PC-9 (cell line): ENCODE measurements at places on chromosomes 7 and 10. TPM values are rescaled to one million over a fixed set of nuclear protein-coding genes. Genes with fewer than 3 reads are reported as not detected.

DNA sequence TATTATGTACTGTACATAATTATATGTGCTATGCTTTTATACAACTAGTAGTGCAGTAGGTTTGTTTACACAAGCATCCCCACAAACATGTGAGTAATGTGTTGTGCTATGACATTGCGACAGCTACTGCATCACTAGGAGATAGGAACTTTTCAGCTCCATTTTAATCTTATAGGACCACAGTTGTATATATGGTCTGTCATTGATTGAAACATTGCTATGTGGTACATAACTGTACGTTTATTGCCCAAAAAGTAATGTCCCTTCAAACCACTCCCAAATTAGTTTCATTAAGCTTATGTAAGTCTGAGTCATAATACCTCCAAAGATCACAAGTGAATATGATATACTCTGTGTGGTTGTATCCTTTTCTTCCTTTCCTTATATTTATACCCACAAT is 183.2 kb upstream of the POT1 start:
- H3K36me3 ChIP-seq, result no peaks in the 10 kb centered on the region
- peak; percentile 48 for DNase-seq
- no peak overlapping the region for H3K4me3 ChIP-seq
- H3K27ac ChIP-seq, result no peak overlapping the region
- H3K27me3 ChIP-seq, result no peaks in the 10 kb centered on the region

The PALD1 gene
- total RNA-seq, result 5.2 and 7.5 TPM in 2 replicates

DNA sequence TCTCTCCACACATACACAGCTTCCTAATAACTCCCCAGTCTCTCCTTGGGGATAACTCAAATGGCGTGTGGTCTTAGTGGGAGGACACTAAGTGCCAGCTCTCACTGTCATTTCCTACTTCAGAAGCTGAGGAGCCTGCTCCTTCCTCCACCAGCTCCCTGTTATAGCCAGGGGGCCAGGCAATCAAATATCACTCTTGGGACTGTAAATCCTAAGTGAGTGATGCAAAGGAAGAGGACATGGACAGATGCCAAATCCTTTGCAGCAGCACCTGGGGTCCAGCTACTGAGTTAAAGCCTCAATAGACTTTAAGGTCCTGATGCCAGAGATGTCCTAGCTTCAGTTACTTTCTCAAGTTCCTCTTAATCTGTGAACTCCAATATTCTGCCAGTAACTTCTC is 34.1 kb downstream of the SEM1 start:
- DNase-seq, result no peak
- no peak overlapping the region for H3K4me3 ChIP-seq
- H3K27me3 ChIP-seq, result no peaks in the 10 kb centered on the region
- no peaks in the 10 kb centered on the region for H3K4me1 ChIP-seq
- no peaks in the 10 kb centered on the region for H3K36me3 ChIP-seq
- no peak overlapping the region for H3K27ac ChIP-seq

The SCIN gene
- 0.33 and 0.92 TPM in 2 replicates for total RNA-seq

DNA sequence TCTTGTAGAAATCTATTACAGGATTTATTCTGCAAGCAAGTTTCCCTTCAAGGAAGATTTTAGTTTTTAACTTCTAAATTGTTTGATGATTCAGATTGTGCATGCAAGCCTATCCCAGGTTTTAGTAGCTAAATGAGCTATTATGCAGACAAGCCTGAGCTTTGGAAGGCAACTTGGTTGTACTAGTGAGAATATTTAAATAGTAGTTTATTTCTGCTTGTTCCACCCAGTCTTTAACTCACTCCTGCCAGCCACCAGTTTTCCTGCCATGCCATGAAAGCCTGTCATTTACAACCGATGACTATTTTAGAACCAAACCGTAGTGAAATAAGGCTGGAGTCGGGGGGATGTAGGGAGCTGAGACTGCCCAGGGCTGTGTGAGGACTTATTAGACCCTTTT is 324.6 kb upstream of the FZD1 start:
- H3K27ac ChIP-seq, result no peak overlapping the region
- no peak for DNase-seq
- no peak overlapping the region for H3K4me3 ChIP-seq

DNA sequence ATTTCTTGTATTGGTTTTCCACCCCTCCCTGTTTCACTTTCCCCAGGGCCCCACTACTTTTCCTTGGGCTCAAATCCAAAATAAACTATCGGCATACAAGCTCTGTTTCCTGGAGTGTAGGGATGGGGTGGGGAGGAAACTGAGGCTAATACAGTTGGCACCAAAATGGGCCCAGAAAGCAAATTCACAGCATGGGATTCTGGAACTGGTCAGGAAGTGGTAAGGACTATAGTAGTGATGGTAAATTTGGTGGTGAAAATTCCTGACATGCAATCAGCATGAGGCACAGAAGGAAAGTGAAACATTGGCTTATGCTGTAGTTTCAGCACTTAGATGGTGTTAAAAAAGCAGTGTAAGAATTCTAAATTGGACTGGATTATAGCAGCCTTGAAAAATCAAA is 8.7 kb upstream of the SAMD9L start:
- no peak for DNase-seq
- H3K27me3 ChIP-seq, result no peaks in the 10 kb centered on the region
- no peak overlapping the region for H3K4me3 ChIP-seq
- no peaks in the 10 kb centered on the region for H3K36me3 ChIP-seq
- no peak overlapping the region for H3K27ac ChIP-seq
- H3K4me1 ChIP-seq, result peaks cover 20% of the 10 kb centered on the region; the same call in 1 of the 2 replicates

DNA sequence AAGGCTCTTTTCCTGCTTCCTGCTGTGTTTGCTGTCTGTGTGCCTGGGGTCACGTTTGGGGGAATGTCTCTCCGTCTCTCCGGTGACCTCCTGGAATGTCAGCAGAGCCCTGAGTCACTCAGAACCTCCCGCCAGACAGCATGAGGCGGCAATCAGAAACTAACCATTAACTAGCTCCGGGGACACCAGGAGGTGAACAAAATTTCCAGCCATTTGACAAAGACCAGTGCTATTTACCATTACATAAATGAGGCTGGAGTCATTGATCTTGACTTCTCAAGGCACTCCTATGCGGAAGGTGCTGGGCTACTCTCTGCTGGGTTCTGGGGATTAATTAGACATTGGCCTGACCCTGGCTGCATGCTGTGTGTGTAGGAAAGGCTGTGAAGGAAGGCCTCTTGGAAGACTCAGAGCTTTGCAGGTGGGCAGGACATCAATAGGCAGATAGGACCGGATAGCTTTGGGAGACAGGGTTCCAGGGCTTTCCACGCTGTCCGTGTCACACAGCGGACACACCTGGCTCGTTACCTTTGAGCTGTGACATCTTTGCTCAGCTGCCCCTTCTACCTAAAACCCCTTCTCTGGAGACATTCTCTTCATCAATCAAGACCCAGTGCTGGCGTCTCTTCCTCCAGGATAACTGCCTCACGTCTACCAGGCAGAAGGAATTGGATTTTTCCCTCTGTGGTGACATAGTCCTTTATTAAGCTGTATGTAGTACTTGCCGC is 77.0 kb downstream of the PFKFB3 start:
- no peaks in the 10 kb centered on the region for H3K27me3 ChIP-seq
- H3K4me3 ChIP-seq, result no peak overlapping the region
- peaks cover 34% of the 10 kb centered on the region for H3K4me1 ChIP-seq
- H3K27ac ChIP-seq, result peak overlapping the region; percentile 77
- DNase-seq, result peak; percentile 64

DNA sequence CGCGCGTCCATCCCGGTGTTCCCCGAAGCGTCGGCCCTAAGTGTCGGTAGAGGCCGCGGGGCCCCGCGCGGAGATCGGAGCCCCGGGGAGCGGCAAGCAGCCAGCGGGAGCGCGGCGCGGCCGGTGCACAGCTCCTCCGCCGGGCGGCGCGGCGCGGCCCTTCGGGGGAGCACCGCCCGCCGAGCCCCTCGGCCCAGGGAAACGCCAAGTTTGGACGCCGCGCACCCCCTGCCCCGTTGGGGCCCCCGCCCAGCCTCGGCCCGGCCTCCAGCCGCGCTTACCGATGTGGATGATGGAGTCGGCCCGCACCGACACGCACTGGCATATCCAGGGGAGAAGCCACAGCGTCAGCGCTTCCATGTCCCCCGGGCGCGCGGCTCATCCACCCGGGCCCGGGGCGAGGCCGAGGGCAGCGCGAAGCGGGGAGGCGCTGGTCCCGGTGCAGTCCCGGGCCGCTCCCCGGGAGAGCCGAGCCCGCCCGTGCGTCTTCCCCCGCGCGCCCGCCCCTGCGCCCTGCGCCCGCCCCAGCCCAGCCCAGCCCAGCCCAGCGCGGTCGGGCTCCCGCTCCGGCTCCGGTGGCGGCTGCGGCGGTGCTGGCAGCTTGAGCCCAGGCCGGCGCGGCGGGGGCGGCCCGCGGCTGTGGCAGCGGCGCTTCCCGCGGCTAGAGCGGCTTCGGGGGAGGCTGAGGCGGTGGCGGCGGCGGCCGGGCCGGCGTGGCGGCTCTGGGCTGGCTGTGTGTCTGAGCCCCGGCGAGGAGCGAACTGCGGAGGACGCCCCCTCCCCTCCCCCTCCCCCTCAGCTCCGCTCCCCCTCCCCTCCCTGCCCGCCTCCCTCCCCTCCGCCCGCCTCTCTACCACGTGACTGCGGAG is at the start of gene GRID1:
GRID1 (minus strand) TSS at position 763 of the 869 bp plus-strand sequence.
- DNase-seq, result no peak
- H3K36me3 ChIP-seq, result no peaks in the 10 kb centered on the region
- H3K4me1 ChIP-seq, result no peaks in the 10 kb centered on the region

The TRPV5 gene
- not detected in 2 replicates for total RNA-seq

The PTPN20 gene
- 15.6 and 19.1 TPM in 2 replicates for total RNA-seq

- H3K4me1 ChIP-seq, result no peaks in the 10 kb centered on the region
- H3K4me3 ChIP-seq, result no peak overlapping the region
- H3K27ac ChIP-seq, result no peak overlapping the region
- no peaks in the 10 kb centered on the region for H3K36me3 ChIP-seq
- DNase-seq, result no peak
- no peaks in the 10 kb centered on the region for H3K27me3 ChIP-seq
Measured at GRCh38 chr10:15035385-15036301, 8.1 kb upstream of the OLAH start.

The MEOX2 gene
- total RNA-seq, result 0.22 TPM in 1 of 2 replicates, not detected in the other

DNA sequence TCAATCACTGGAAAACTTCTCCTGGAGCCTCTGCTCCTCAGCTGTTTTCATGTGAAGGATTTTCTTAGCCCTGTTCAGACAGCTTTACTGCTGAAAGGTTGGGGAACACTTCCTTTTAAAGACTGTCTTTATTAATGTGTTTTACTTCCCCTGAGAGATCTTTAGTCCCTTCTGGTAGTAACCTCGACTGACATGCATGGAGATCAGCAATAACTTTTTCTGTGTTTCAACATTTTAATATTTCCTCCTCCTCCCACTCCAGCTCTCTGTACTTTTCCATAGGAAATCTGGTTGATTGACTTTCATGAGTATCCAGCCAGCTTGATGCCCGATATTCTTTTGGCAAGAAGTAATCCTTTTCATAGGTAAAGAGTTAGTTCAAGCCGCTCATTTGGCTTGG is 62.7 kb upstream of the STRIP2 start:
- no peak for DNase-seq
- no peak overlapping the region for H3K27ac ChIP-seq
- peaks cover 36% of the 10 kb centered on the region for H3K4me1 ChIP-seq
- H3K4me3 ChIP-seq, result no peak overlapping the region
- H3K27me3 ChIP-seq, result no peaks in the 10 kb centered on the region
- H3K36me3 ChIP-seq, result no peaks in the 10 kb centered on the region

DNA sequence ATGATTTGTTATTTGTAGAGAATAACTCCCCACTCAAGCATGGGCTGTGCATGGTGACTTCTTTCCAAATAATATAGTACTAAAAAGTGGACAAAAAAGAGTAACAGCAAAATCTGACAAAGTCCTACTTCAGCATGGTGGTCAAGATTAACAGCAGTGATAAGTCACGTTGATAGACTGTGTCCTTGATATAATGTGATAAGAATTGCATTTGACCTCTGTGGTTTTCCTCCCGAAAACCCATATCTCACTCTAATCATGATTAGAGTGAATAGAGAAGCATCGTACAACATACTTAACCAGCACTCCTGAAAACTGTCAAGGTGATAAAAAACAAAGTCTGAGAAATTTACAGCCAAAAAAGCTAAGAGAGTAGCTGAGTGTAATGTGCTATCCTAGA is 42.4 kb downstream of the REEP3 start:
- no peaks in the 10 kb centered on the region for H3K27me3 ChIP-seq
- H3K36me3 ChIP-seq, result peaks cover 3% of the 10 kb centered on the region; the same call in 1 of the 2 replicates
- no peak for DNase-seq
- no peak overlapping the region for H3K27ac ChIP-seq
- H3K4me3 ChIP-seq, result no peak overlapping the region

The LBX1 gene
- total RNA-seq, result not detected in 2 replicates

DNA sequence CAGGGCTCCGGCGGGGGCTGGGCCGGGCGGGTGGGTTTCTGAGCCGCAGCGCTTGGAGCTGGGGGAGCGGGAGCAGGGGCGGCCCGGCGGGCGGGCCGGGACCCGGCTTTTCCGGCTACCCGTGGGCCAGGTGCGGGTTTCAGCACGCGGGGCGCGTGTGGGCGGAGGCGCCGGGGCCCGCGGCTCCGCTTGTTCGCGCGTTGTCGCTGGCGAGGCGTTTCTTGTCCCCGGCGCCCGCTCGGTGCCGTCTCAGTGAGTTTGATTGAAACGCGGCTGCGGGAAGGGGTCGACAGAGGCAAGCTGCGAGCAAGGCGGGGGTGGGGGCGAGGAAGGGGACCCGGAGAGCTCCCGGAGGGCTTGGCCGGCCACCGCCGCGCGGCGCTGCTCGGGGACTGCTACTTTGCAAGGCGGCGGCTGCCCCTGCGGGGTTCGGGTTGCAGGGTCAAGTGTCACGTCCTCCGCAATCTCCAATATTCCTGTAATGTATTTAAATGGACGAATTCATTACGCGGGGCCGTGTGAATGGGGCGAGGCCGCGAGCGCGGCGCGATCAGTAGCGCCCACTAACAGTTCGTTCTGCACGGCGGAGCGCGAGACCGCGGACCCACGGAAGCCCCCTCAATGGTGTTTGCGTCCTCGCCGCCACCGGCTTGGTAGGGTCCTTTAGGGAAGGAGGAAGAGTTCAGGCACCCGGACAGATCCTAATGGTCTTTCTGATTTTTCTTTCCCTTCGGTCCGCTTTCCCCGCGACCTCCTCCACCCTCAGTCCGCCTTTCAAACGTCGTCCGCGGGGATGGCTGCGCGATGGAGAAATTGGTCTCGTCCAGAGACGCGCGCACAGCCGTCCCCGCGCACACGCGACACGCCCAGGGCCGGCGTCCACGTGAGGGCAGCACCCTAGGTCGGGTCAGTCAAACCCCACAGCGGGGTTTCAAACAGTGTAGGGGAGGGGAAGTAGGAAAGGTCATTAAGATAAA is 76.9 kb downstream of the INSIG1 start:
- no peaks in the 10 kb centered on the region for H3K4me1 ChIP-seq
- DNase-seq, result no peak
- no peak overlapping the region for H3K27ac ChIP-seq
- no peaks in the 10 kb centered on the region for H3K36me3 ChIP-seq
- H3K4me3 ChIP-seq, result no peak overlapping the region
- H3K27me3 ChIP-seq, result peaks cover 83% of the 10 kb centered on the region

The HMX2 gene
- total RNA-seq, result not detected in 2 replicates

DNA sequence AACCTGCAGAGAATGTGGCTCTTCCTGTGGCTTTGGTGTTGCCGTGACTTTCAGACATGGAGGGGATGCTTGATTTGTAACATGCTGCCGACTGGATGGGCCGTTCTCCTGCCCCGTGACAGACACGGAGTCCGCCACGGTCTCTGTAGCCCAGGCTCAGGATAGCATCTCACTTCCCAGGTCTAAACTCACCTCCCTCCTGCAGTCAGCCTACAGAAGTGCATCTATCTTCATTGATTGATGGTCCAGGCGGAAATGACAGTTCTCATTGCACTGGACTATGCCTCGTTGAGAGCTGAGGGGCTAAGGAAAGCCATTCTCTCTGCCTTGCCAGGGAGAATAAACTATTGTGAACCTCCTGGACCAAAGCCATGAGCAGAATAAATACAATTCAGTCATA is 77.5 kb downstream of the CHN2 start:
- no peak overlapping the region for H3K4me3 ChIP-seq
- peaks cover 7% of the 10 kb centered on the region; the same call in 1 of the 2 replicates for H3K4me1 ChIP-seq
- no peaks in the 10 kb centered on the region for H3K36me3 ChIP-seq
- no peak for DNase-seq
